ENCODE measurements at places on chromosomes 12 and 14.

DNA sequence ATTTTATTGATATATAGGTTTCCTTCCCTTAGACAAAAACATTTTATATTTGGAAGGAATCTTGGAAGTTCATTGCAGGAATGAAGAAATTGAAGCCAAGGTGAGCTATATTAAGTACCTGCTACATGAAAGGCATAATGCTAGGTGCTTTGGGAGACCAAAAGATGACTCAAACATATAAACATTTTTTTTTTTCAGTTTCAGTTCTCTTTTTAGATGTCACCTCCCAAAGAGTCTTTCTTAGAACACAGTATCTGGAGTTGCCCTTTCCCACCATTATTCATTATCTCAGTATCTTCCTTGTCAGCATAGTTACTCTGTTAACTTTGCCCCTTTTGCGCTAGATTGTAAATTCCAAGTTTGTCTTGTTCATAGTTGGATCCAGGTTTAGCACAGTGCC lies 1.1 kb downstream of the LIN52 start:
- no peak for DNase-seq

DNA sequence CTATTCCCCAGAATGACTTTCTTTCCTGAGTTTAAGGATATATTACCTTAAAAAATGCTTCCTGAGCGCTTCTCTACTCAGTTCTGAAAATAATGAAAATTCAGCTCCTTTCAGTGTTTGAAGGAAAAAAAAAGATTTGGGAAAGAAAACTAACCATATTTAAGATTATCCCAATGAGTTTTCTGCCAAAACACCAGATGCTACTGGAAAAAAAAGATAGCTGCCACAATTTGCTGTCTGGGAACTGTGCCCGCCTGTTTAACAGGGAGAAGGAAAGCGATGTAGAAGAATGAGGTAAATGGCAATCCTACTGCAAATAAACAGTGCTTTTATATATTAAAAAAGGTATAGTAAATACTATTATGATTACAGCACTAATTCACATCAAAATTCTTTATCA lies 367.6 kb upstream of the PRICKLE1 start:
- DNase-seq: no peak

GRCh38 chr14:74401504-74402241 lies 24.3 kb downstream of the SYNDIG1L start:
- peak; percentile 57 for DNase-seq

GRCh38 chr12:55955344-55955743 lies 10.5 kb downstream of the PMEL start:
- no peak for DNase-seq

DNA sequence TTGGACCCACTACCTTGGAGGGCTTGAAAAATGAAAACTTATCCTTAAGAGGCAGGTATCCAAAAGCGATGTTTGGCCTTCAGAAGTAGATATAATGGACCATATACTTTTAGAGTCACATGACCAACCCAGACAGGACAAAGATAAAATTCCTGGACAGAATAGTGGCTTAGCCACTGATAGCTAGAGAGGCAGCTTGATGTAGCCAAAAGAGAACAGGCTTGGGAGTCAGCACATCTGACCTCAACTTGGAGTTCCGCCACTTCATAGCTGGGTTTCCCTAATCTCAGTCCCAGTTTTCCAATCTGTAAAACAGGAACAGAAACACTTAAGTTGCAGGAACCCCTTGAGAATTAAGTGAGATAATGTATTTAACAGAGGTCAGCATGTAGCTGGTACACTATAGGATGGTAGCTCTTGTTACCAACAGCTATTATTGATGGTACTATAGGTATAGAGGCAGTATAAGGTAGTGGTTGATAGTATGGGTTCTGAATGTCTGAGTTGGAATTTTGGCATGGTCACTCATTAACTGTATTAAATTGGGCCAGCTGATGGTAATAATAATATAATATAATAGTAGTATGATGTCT lies 63.2 kb upstream of the USP44 start:
- no peak for DNase-seq

- DNase-seq: peak; percentile 26
Observed at GRCh38 chr12:40152783-40153383, 47.0 kb upstream of the SLC2A13 start.

DNA sequence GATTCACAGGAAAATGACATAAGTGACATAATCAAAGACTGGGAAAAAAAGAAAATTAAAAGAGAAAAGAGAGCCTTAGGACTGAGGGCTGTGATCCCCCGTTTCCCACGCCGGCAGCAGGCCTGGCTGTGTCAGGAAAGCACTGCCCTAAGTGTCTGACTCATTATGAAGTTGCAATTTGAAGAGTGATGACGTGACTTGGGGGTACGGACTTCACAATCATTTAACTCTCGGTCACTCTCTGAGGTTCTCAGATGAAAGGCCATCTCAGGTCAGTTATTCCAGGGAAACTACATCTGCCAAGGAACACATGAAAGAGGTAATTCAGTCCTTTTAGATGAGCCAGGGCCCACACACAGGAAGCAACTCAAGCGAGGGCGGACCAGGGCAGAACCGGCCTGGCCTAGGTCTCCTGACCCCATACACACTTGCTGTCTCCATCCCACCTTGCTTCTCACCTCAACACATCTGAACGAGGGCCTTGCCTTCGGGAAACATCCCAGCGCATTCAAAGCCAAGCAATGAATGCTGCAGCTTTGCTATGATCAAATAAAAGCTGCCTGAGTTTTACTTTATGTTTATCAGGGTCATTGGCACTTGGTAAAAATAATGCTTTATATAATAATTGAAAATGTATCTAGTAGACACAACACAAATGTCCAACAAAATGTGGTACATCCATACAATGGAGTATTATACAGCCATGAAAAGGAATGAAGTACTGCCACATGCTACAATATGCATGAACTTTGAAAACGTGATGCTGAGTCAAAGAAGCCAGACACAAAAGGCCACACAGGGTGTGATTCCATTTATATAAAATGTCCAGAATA lies 2.7 kb downstream of the SSH1 start:
- peak; percentile 65 for DNase-seq

DNA sequence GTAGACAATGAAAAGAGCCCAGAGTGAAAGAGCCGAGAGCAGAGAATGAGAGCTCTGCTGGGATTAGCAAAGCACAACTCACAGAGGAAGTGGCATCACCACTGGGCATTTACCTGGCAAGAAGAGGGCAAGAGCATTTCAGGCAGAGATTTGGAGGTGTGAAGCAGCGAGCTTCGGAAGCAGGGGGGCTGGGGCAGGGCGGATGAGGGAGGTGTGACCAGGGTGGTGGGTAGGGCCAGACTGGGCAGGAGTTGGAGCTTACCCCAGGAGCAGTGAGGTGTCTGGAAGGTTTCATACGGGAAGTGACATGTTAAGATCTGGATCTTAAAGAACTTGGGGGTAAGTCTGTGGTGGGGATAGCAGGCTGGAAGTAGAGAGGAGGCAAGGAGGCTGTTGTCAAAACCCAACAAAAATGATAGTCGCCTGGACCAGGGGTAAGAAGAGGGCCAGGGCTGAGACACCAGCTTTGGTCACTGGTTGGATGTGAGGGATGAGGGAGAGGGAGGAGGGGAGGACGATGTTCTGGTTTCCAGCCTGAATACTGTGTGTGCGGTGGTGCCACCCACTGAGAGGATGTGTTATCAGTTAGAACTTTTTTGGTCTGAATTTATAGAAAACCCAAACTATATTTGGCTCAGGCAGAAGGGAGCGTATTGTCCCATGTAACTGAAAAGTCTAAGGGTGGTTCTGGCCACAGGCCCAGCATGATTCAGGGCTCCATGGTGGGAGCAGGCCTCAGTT lies 5.2 kb downstream of the SMIM41 start:
- DNase-seq: no peak

DNA sequence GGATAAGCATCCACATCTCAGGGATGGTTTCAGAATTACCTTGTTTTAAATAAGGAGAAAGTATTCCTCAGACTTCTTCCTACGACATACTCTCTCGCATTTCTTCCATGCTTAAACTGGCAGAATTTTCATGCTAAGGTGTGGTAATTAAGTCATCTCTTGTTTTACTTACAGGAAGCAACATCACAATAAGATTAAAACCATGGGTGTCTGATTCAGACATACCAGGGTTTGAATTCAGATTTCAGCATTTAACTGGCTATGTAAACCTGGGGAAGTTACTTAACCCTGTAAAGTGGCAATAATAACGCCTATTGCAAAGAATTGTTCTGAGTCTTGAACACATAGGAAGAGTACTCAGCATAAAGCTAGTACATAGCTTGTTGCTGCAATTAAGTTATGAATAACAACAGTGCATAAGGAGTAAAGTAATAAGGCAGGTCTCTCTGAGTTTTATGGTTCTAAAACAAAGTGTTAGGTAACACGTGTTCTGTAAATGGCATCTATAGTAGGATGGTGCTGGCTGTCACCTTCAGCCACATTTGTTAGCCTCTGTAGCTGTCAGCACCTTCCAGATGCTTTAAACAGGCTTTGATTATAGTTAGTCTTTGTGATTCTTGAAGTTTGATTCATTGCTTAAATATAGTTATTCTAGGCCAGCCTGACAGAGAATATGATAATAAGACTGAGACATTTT lies 38.8 kb downstream of the IFT43 start:
- DNase-seq: no peak

DNA sequence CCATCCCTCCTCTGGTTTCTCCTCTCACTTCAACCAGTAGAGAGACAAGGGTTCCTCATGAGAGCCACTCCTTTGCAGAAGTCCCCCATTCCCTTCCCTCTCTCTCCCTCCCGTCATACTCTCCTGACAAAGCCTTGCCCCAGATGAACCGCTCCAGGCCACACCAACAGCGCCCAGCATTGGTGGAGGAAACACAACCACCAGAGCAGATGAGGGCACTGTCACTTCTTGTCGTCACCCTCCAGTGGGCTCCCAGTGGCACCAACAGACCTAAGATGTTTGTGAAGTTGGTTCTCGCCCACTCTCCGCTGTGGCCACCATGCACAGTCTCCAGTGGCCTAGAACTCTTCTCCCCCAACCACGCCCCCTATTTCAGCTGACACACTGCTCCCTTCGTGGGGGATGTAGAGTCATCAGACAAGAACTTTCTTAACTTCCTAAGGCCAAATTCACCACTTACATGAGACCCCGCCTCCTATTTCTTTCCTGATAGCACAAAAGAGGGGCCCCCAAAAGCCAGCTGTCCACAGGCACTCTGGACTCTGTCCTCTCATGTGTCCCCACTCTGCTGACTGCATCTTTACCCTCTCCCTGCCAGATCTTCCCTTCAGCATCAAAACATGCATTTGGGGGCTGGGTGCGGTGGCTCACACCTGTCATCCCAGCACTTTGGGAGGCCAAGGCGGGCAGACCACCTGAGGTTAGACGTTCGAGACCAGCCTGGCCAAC lies 29.2 kb upstream of the PLEKHG6 start:
- DNase-seq: no peak
